ENCODE measurements at places on chromosomes 13 and 19.
A peak's percentile ranks its signal among the peaks of the same experiment; 100 is the strongest.

DNA sequence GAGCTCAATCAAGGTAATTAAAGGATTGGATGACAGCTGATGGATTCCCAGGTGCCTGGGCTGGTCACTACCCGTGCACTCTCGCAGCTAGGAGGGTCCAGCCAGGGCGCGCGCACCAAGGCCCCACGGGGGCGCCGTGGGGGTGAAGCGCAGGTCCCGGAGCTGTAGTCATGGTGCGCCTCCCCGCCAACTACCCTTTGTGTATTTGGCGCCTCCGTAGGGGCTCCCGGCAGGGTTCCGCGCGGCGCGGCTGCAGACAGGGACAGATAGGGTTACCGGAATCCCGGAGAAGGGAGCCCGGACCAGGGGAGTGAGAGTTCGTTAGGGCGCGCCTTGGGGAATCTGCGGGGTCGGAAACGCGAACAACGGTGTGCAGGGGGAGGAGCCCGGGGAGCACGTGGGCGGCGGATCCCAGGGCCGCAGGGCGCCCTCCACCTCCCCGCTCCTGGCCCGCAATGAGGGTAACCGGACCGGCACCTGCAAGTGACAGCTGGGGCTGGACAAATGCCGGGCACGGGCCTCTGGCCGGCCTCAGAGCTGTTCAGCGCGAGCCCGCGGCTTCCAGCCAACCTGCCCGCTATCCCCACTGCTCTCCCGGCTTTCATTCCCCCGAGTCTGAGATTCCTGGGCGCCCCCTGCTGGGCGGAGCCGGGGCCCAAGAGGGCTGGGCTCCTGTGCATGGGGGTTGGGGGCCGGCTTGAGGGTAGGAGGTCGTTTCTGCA is 3.4 kb upstream of the PRAM1 start:
- peak; percentile 22 for DNase-seq

GRCh38 chr19:48878196-48879024 is 6.2 kb downstream of the PPP1R15A start:
- no peak for DNase-seq

DNA sequence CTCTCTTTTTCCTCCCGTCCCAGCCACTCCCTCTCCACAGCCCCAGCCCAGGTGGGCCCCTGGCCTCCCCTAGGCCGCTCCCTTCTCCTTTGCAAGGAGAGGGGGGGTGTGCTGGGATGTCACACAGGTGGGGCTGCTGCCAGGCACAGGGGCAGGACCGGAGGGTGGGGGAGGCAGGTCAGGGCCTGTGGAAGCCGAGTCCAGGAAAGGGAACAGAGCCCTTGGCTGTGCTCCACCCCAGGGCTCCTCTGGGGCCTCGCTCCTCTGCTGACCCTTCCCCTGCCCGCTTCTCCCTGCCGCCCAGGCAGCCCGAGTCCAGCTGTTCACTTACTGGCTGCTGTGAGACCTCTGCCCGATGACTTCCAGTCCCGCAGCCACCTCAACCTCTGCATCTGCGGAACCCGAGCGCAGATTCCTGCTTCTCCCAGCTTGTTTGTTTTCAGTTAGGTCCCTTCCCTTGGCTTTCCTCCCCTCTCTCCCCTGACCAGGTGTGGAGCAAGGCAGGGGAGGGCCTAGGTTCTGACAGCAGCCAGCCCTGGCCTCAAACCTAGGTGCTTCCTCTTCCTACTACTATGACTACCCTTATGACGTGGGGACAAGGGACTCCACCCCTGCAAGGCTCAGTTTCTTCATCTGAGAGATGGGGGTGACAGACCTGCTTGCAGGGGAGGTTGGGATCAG is 850 bp upstream of the KLK11 start:
- DNase-seq: no peak

DNA sequence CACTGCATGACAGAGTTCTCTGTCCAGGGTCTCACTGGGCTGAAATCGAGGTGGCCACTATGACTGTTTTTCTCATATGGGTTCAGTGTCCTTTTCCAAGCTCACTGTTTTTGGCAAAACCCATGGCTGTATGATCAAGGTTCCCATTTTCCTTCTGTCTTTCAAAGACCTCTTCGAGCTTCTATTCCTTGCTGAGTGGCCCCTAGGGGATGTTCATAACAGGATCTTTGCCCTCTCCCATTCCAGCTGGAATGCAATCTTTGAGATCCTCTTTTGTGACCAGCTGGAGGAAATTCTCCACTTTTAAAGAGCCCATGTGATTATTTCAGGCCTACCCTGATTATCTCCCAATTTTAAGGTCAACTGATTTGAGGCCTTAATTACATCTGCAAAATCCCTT is 572.5 kb upstream of the SLC10A2 start:
- DNase-seq: no peak

GRCh38 chr13:104206450-104207044 is 1140.3 kb upstream of the SLC10A2 start:
- DNase-seq: no peak

- no peak for DNase-seq
These were observed 1145.1 kb downstream of the UQCRFS1 start for GRCh38 chr19:28067882-28068281.

GRCh38 chr13:110044551-110045111 is 258.2 kb upstream of the IRS2 start:
- no peak for DNase-seq

GRCh38 chr19:27821418-27822018 is 1391.4 kb downstream of the UQCRFS1 start:
- DNase-seq: no peak

DNA sequence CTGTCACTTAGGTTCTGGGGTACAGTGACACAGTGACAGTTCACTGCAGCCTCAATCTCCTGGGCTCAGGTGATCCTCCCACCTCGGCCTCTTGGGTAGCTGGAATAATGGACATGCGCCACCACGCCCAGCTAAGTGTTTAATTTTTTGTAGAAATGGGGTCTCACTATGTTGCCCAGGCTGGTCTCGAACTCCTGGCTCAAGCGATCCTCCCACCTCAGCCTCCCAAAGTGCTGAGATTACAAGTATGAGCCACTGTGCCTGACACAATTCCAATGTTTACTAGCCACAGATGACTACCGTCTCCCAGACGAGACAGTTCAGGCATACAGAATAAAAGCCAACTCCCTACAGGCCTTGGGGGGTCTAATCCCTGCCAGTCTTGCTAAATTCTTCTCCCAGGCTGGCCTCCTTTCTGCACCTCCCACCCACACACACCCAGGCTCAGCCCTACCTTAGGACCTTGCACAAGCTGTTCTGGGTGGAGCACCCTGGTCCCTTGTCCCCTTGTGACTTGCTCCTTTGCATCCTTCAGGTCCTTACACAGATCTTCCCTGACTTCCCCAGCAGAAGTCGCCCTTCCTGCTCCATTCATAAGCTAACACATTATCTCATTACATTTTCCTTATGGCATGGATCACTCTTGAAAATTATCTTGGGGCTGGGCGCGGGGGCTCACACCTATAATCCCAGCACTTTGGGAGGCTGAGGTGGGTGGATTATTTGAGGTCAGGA is 106.4 kb downstream of the INSR start:
- no peak for DNase-seq

All from activated CD8-positive, alpha-beta memory T cell treated with anti-CD3 and anti-CD28 coated beads for 4 hours (primary cell).